GM23338 (cell line): ENCODE measurements at places on chromosomes 2 and 18. TPM values are rescaled to one million over a fixed set of nuclear protein-coding genes. Genes with fewer than 3 reads are reported as not detected.

- peak; percentile 71 for DNase-seq
These were observed 7.6 kb downstream of the ITGA6 start for GRCh38 chr2:172434821-172435605.

DNA sequence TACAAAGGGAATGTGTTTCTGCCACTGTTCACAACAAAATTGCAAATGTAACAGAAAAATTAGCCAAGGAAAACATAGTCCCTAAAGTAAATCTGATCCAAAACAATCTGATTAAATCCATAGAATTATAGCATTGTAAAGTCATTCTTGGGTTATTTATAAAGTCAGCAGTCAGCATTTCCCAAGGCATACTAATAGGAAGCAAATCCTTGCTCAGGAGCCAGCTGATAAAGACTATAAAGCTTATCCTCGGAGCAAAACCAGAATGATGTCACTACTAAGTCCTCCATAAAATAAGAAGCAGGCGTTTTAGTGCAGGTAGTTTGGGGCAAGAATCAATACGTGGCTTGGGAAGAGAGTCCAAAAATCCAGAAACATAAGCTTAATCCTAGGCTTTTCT is 67.3 kb upstream of the CSRNP3 start:
- DNase-seq: no peak

ZSWIM2 gene
- not detected in 2 replicates for total RNA-seq

AMER3 gene
- 0.49 and 0.62 TPM in 2 replicates for total RNA-seq

- DNase-seq: no peak
These were observed 219.6 kb downstream of the CYP26B1 start for GRCh38 chr2:71927757-71928715.

FAM228A gene
- total RNA-seq: 0.12 and 0.35 TPM in 2 replicates

GRCh38 chr2:36329251-36329650 is 26.3 kb upstream of the CRIM1 start:
- no peak for DNase-seq

- no peak for DNase-seq
These were observed 11.7 kb downstream of the COLEC11 start for GRCh38 chr2:3606370-3607201.

DNA sequence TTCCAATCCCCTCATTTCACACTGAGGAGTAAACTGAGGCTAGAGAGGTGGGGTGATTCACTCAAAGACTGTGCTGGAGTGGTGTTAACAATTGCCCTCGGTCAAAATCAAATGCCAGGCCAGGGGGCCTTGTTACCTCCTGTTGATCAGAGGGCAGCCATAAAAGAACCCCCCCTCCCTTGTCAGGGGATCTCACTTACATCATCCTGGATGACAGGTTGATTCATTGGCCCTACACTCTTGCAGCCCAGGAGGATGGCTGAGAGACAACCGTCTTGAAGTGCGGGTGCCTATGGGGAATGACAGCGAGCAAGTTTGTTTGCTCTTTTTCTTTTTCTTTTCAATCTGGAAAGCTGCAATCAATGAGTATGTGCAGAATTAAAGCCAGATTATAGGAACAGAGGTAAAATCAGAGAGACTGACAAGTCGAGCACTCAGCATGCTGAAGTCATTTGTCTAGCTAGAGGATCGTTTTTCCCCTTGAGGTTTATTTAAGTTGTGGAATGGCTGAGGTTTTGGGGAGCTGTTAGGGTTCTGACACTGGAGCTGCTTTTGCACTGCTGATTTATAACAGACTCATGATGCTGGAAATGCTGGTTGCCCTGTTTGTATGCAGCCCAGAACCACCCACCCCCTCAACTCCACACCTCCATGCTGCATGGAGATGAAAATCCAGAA is 26.4 kb upstream of the NRP2 start:
- DNase-seq: no peak

DNA sequence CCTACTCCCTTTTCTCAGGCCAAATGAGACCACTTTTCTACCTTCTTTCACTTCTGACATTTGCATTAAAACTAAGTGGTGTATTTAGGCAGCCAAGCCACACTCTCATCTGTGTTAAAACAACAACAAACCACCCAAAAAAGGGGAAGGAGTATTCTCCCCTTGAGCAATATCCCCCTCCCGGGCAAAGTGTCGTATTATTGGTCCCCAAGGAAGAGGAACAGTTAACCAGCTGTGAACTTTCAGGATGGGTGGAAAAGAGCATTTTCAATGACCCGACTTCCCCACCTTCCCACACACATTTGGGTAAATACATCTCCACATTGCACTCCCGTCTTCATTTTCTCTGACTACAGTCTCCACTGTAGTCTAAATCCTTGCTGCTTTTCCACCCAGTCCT is 44.3 kb downstream of the FEZ2 start:
- no peak for DNase-seq

DNA sequence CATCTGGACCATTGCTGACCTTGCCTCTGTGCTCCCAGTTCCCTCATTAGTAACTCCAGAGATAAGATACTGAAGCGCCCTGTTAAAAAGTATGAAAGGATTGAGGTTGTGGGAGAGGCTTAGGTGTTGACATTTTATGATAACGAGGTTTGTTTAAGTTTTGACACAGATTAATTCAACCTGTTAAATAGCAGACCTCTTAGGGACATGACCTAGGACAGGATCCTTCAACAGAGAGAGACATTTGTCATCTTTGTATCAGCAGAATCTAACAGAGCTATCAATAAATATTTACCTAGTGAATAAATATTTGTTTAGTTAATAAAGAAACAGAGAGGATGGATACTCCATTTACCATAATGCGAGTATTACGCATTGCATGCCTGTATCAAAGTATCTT is 99.5 kb downstream of the DCC start:
- no peak for DNase-seq

DNA sequence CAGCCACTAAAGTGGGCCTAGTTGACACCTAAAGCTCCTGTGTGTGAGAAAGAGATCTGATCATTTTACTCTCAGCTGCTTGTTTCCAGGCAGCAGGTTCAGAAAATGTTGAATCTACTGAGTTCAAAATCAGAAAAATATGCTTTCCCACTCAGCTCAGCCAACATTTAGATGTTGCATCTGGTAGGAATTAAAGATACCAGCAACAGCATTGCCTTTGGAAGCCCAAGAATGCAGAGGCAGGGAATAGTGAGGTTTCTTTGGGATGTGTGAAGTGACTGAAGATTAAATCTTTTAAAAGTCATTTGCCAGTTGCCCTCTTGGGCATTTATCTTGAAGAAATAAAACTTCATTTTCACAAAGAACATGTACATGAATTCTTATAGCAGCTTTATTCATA is 33.9 kb upstream of the DOCK10 start:
- no peak for DNase-seq

DNA sequence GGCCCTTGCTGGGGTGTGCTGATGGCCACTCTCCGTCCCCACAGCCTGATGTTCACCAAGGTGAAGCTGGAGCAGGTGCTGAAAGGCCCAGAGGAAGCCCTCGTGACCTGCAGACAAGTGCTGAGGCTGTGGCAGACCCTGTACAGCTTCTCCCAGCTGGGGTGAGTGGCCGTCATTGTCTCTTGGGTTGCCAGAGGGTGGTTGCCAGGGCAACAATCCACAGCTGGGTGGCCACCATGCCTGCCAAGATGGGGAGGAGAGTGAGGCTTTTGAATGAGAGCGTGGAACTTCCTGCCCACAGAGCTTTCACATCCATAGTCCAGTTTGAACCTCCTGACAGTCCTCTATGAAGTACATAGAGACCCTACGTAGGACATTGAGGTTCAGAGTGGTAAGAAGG is 108.8 kb downstream of the STPG4 start:
- no peak for DNase-seq

KIAA2012 gene
- total RNA-seq: 0.03 TPM in 1 of 2 replicates, not detected in the other

DNA sequence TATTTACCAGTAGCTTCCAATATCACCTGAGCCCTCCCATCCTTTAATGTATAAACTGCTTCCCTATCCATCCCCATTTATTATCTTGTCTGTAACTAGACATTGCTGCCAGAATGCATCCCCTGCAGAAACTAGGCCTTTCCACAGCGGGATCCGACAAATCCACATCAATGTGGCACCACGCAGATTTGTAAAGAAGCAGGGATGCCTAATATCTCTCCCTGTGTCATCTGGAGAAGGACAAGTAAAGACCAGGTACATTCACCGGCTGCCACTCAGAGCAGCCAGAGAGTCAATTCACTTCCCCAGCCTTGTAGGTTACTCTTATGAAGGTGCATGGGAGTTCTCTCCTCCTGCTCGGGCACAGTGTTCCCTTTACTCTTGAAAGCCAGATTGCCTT is 98.8 kb upstream of the MAP3K20 start:
- DNase-seq: no peak

- no peak for DNase-seq
These were observed 1055.2 kb upstream of the FANCL start for GRCh38 chr2:59296279-59296678.

PREPL gene
- 43.1 and 49.0 TPM in 2 replicates for total RNA-seq

NTSR2 gene
- 0.10 TPM in 1 of 2 replicates, not detected in the other for total RNA-seq

GPBAR1 gene
- total RNA-seq: 1.6 TPM in 1 of 2 replicates, not detected in the other

DNA sequence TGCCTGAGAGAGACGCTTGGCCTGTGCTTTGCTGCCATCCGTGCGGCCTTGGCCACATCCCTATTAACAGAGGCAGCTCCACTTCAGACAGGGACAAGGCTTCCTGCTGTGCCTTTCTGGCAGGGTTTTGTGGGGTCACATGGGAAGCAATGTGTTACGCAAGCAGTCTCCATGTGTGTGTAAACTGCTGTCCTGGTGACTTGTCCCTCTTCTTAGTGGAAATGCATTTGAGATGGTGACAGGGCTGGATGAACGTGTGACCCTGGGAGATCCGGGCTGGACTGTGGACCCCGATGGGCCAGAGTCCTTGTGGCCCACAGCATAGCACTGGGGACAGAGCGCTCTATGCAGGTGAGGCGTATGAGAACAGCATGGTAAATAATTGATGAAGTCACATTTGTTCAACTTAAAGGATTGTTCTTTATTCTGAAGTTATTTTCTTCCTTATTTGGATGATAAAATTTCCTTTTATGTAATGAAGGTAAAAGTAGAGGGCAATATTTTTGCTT is 23.2 kb downstream of the ASB1 start:
- no peak for DNase-seq

DNA sequence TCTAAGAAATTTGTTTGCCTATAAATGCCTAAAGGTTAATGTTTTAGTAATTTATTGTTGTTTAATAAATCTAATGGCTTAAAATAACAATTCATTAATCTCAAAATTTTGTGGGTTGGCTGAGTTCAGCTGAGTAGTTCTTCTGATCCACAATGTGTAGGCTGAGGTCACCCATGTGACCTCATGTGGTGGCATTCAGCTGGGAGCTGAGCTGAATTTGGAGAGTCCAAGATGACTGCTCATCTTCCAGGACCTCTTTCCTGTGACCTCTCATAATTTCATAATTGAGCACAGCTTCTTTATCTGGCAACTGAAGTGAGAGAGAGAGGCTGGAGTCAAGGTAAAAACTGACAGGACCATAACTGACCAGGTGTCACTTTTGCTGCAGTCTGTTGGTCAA is 132.4 kb downstream of the TXNL1 start:
- DNase-seq: no peak

DNA sequence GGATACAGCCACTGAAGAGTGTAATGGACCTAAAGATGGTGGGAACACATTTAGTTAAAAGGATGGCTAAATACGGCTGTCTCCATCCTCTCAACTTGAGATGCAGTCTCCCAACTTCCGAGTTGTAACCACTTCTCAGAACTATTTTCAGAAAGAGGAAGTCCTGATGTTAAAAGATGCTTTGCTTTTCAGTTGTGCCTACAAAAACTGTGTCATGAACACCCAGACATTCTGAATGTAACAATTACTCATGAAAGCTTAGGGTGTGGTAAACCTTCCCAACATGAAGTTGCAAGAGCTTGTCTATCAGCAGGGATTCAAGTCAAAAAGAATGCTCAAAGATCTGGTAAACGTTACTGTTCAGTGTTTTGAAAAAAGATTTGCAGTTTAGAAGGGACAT is 147.9 kb downstream of the DOCK10 start:
- no peak for DNase-seq

DNA sequence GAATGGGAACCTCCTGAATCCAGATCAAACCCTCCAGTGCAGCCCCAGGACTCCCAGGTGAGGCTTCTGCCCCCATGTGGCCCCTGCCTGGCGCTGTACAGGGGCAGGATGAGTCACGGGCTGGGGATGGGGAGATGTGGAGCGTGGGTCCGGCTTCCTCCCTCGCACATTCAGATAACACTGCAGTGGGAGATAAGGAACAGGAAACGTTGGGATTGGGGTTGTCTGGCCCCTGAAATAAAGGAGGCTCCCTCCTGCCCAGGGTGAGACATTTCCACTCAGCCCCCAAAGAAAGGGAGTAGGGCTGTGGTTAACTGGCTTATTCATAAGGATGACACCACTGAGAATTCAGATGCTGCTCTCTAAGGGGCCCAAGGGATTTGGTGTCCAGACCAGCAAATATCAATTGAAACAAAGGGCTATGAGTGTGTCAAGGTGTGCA is 30.7 kb downstream of the IGFBP5 start:
- DNase-seq: peak; percentile 19

GRCh38 chr2:164496421-164496820 is 124.9 kb downstream of the GRB14 start:
- no peak for DNase-seq

- DNase-seq: no peak
These were observed 58.4 kb downstream of the WDSUB1 start for GRCh38 chr2:159228081-159228581.

- DNase-seq: peak; percentile 98
These were observed 16.8 kb upstream of the HES6 start for GRCh38 chr2:238256594-238257104.

AQP12B gene
- total RNA-seq: not detected in 2 replicates

MATN3 gene
- total RNA-seq: 6.4 and 7.0 TPM in 2 replicates

GRCh38 chr2:160199683-160200389 is at the start of gene ITGB6:
Gene ITGB6 (minus strand): TSS chr2:160200272. CDS start chr2:160200063, 209 bp downstream.
- no peak for DNase-seq

GRCh38 chr2:38615237-38615636 is 12.5 kb upstream of the HNRNPLL start:
- no peak for DNase-seq

DNA sequence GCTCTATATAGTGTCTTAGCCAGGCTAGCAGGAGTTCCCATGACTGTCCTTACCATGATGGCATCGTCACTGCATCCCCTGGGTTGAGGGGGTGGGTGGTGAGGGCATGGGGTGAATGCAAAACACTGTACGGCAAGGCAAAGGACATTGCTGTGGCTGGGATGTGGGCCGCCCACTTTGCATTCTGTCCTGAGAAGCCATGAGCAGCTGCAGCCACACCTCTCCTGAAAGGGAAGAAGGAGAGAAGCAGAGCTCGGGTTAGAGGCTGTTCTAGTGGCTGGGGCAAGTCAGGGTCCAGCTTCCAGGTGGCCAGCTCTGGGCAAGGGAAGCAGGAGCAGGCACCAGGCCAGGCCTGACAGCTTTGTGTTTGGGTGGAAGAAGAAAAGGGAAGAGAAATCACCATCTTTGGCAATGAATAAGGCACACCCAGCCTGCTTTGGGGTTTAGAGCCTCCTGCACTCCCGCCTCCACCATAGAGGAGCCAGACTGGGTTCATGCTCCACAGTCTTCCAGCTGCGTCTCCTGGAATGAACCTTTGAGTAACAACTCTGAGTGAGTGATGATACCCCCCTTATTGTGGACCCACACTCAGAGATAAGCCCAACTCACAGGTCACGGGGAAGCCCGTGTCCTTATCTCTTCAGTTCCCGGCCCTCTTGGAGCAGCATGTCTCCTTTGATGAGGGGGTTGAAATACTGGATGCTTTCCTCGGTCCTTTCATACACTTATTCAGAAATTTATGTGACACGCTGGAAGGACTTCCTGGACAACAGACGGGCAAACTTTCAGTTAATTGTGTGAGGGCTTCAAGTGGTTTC is 63.4 kb downstream of the INPP4A start:
- no peak for DNase-seq

- no peak for DNase-seq
These were observed 48.5 kb downstream of the NAT8 start for GRCh38 chr2:73593680-73594079.

- DNase-seq: no peak
These were observed 44.7 kb upstream of the RAB31 start for GRCh38 chr18:9663377-9663776.

ITGB6 gene
- total RNA-seq: not detected in 2 replicates

DNAH7 gene
- total RNA-seq: 0.27 and 0.35 TPM in 2 replicates

KLHL14 gene
- total RNA-seq: 0.78 and 1.9 TPM in 2 replicates
